Cardiac septum (tissue), 1 donor: ENCODE measurements at places on chromosomes 1 and 21. TPM values are rescaled to one million over a fixed set of nuclear protein-coding genes. Genes with fewer than 3 reads are reported as not detected.

PLCH2 gene
- 0.11 TPM for total RNA-seq

KIAA1614 gene
- 11.4 TPM for total RNA-seq

RUSC1 gene
- 18.1 TPM for total RNA-seq

- DNase-seq, result no peak
These were observed 38.0 kb downstream of the SLC1A7 start for GRCh38 chr1:53104289-53104913.

- DNase-seq, result no peak
These were observed 59.8 kb downstream of the KIRREL1 start for GRCh38 chr1:158053276-158053675.

GRCh38 chr21:26124421-26124833 is 46.1 kb downstream of the APP start:
- no peak for DNase-seq

DNA sequence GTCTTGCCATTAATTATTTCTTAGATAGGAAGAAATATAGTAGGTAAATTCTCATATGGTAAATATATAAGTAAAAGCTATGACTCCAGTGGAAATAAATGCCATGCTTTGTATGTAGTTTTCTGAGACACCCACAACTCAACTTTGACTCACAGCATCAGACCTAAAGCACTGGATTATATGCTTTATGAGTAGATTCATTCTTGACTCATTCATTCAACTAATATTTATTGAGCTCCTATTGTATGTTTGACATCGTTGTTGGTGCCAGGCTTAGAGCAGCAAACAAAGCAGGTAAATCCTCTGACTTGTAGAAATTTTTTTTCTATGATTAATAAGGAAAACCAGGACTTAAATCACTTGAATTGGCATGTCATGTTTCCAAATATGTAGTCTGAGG is 211.4 kb downstream of the PTPRC start:
- DNase-seq, result no peak

GRCh38 chr21:40173816-40174215 is 306.6 kb downstream of the PCP4 start:
- no peak for DNase-seq

DNA sequence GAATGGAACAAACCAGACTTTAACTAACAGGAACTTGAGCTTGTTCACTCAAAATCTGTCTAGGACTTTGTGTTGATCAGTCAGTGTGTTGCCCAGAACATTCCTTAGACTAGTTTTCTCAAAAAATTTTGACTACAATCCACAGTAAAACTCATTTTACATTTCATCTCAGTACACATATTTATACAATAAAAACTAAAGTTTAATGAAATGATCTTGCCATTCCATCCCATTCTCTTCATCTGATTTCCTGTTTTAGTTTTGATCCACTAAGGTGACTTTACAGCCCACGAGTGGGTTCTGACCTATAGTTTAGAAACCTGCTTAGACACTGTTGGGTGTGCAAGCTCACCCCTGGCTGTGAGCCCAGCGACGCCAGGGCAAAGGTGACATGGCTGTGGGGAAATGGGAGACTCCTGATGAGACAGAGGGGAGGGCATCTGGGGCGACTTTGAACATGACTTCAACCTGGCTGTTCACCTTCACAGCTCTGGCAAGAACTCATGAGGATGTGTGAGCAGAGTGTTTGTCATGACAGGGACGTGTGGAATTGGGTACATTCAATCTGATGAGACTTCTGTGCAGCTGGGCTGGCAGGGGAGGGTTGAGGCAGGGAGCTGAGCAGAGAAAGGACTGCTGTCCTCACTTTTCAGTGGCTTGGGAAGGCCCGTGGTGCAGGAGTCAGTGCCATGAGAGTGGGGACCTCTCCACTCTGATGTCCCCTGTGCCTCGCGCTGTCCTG is 40.6 kb downstream of the LHX4 start:
- no peak for DNase-seq

DNA sequence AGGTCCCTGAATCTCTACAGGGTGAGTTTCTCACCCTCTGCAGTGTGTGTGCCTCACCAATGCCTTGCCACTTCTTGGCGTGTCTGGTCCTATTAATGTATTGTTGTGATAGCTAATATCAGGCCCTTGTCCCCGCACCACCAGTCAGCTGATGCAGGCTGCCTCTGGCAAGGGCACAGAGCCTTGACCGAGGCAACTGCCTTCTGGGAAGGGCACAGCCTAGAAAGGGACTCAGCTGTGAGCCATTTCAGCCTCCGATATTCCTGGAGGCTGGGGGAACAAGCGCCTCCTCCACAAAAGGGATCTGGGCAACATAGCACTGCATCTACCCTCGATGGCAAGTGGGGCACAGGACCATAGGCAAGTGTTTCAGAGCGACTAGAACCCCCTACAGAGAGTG is 27.0 kb downstream of the IL10RB start:
- DNase-seq, result no peak
